ENCODE measurements at places on chromosomes 7 and 10.

DNA sequence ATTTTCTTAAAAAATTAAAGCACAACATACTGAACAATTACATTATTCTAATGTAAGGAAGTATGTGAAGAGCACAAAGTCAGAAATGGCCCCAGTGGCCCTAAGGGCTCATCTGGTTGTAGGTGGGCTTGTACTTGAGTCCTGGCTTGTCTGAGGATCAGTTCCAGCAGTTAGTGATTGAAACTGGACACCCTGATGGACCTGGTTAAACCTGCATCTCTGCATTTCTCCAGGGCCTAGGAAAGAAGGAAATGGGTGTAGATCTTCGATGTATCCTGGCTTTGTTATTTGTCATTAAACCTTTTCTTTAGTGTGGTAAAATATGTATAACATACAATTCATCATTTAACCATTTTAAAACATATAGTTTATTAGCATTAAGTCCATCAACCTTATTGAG is 9.7 kb upstream of the AKR1C2 start:
- DNase-seq, result no peak

GRCh38 chr10:110530131-110530831 is 32.6 kb downstream of the DUSP5 start:
- DNase-seq, result no peak

DNA sequence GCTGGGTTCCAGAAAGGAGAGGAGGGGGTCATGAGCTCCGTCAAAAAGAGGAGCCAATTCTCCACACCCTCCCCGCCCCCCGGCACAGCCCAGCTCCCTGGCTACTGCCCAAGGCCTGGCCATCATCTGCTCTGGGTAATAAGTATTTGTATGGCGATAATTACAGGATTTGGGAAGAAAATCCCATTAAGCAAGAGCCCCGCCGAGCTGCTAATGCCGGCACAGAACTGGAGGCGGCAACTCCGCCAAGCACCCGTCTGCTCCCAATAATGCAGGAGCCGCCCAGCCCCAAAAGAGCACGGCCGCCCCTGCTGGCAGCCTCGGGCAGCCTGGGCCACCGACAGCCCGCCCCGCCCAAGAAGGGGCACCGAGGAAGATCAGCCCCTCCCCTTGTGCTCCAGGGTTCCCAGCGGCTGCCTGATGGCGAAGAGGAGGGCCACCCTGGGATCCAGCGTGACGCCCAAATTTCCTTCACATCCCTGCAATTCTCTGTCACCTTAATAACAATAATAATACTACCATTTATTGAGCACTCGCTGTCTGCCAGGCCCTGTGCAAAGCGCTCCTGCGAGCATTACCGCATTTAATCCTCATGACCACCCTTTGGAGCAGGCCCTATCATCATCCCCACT is 5.9 kb downstream of the SLIT1 start:
- DNase-seq, result no peak

DNA sequence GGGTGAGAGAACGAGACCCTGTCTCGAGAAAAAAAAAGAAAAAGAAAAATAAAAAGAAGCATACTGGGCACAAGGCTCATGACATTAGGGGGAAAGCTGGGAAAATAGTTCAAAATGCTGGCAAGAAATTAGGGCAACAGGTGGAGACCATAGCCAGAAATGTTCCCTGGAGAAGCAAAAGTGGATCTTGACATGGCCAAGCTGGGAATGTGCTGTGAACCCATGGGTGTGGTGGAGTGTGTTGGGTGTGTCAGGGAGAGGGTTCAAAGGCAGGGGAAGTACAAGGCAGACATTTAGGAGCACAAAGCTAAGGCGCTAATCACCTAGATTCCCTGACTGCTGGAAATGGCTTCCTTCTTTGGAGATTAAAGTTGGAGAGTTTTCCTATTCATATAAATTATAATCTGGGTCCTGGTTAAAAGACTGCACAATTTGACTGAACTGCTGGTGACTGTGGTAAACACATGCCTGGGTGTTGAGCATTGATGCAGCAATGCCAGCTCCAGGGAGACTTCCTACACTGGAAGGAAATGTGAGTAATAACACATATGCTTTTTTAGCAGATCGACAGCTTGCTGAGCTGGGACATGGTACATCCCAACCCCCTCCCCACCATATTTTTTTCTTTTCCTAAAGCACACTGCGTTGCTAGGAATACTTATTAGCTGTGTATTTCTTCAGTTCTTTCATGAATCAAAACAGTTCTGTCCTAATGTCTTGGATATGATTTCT is 70.1 kb upstream of the ARHGAP21 start:
- DNase-seq, result no peak

DNA sequence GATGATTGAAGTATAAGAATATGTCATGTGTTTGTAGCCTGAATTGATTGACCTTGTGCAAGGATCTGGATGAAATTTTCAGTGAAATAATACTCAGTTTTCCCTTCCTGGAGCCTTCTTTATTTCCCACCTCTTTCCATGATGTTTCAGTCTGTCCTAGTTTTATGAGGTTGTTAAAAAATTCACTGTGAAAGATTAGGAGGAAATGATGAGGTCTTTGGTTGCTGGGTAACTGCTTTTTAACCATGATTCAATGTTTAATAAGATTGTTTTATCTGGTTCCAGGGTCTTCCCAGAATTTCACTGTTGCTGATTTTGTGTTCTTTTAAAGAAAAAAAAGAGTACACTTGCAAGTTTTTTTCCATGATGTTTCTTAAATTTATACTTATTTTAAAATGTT is 221.5 kb downstream of the MBL2 start:
- no peak for DNase-seq

DNA sequence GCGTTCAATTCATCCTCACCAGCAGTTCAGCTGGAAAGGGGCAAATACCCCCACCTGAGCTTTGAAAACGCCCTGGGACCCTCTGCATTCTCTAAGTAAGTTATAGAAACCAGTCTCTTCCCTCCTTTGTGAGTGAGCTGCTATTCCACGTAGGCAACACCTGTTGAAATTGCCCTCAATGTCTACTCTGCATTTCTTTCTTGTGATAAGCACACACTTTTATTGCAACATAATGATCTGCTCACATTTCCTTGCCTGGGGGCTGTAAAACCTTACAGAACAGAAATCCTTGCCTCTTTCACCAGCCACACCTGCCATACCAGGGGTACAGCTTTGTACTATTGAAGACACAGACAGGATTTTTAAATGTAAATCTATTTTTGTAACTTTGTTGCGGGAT is 155.8 kb upstream of the LANCL2 start:
- DNase-seq, result no peak

DNA sequence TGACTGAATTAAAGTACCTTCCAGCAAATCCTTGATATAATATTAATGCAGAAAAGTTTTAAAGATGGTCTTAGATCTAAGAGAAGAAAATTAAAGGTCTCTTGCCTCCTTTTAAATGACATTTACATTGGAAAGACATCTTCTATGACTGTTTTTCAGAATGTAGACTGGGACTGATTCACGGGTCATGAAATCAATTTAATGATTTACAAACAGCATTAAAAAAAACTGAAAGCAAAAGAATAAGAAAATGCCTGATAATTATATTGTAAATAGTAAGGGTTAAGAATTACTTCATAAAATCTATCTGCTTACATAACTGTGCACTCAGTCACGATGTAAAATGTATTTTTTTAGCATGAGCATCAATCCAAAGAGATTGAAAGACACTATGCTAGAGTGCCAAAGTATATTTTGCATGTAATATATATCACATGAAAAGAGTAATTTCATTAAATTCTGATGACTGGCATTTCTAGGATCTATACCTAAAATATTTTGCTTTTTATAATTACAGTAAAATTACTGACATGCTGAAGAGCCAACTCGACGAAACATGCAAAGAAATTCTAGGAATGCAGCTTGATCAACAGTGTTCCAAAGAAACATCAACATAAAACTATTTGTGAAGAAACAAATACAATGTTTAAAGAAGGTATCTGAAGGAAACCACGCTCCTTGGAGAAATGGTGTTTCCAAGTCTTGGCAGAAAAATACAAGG is 35.1 kb downstream of the RTKN2 start:
- no peak for DNase-seq

GRCh38 chr10:129929343-129930292 is 34.5 kb downstream of the EBF3 start:
- no peak for DNase-seq

DNA sequence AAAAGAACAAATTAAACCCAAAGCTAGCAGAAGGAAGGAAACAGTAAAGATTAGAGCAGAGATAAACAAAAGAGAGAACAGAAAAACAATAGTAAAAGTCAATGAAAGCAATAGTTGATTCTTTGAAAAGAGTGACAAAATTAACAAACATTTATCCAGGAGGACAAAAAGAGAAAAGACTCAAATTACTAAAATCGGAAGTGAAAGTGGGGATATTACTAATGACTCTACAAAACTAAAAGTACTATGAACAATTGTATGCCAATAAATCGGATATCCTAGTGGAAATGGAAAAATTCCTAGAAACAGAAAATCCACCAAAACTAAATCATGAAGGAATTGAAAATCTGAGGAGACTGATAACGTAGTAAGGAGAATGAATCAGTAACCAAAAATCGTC is 96.3 kb downstream of the SNX13 start:
- no peak for DNase-seq

- DNase-seq, result no peak
These were observed 214.2 kb downstream of the ZNF248 start for GRCh38 chr10:37643187-37643586.

- DNase-seq, result no peak
These were observed 85.4 kb upstream of the VOPP1 start for GRCh38 chr7:55657654-55658053.

DNA sequence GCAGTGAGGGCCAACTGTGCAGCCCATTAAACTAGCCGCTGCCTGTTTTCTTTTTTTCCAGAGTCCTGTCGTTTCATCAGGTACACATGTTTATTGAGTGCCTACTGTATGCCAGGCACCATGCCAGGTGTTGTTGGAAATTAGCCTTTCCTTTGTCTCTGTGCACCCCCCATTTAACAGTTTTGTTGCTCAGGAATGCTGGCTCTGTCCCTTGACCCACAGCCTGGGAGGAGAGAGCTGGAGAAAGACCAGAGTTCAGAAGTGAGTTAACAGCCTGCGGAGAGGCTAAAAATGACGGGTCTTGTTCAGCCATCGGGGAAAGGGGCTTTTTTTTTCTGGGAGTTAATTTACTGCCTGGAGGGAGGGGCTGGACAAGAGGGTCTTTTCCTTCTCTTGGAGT is 1.3 kb downstream of the LRMDA start:
- no peak for DNase-seq

- DNase-seq, result no peak
These were observed at the start of gene SLC29A3 for GRCh38 chr10:71319042-71319799. Gene SLC29A3, plus strand, starts transcription at chr10:71319259. Its CDS starts 51 bp downstream, at chr10:71319310.

DNA sequence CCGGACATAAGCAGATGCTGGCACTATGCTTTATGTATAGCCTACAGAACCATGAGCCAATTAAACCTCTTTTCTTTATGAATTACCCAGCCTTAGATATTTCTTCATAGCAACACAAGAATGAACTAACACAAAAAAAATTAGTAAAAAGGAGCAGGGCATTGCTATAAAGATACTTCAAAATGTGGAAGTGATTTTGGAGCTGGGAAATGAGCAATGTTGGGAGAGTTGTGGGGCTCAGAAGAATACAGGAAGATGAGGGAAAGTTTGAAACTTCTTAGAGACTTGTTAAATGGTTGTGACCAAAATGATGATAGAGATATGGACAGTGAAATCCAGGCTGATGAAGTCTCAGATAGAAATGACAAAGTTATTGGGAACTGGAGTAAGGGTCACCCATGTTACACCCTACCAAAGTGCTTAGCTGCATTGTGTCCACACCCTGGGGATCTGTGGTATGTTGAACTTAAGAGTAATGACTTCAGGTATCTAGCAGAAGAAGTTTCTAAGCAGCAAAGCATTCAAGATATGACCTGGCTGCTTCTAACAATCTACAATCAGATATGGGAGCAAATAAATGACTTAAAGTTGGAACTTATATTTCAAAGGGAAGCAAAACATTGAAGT is 24.2 kb downstream of the PNLIPRP3 start:
- no peak for DNase-seq

Measured in esophagus muscularis mucosa (tissue), 4 donors.